ENCODE measurements at places on chromosomes 7 and 10. TPM values are rescaled to one million over a fixed set of nuclear protein-coding genes. Genes with fewer than 3 reads are reported as not detected.

The TUBB8 gene
- not detected for total RNA-seq

The PTPN12 gene
- total RNA-seq = 202 TPM

The SLC25A28 gene
- total RNA-seq = 30.7 TPM

The SLC29A3 gene
- total RNA-seq = 2.8 TPM

The LSM5 gene
- 32.6 TPM for total RNA-seq

The TMEM273 gene
- 1.6 TPM for total RNA-seq

The PUS7 gene
- 27.5 TPM for total RNA-seq

The GIGYF1 gene
- total RNA-seq = 35.4 TPM

The ZMYND11 gene
- total RNA-seq = 149 TPM

The PRF1 gene
- total RNA-seq = not detected

The SPDYE9 gene
- total RNA-seq = not detected

The SEMA3D gene
- 1.6 TPM for total RNA-seq

The STAMBPL1 gene
- total RNA-seq = 15.0 TPM

The IL2RA gene
- total RNA-seq = not detected

The INA gene
- 199 TPM for total RNA-seq

The ZNF239 gene
- 19.4 TPM for total RNA-seq

The OR9A2 gene
- 5.6 TPM for total RNA-seq
